Natural killer cell (primary cell): ENCODE measurements at places on chromosomes 6 and 20. TPM values are rescaled to one million over a fixed set of nuclear protein-coding genes. Genes with fewer than 3 reads are reported as not detected.
A peak's percentile ranks its signal among the peaks of the same experiment; 100 is the strongest.

- DNase-seq: no peak
These were observed 22.2 kb upstream of the FBXO30 start for GRCh38 chr6:145836772-145837171.

- DNase-seq: no peak
These were observed 11.4 kb downstream of the PKIB start for GRCh38 chr6:122621638-122622037.

- peak; percentile 42 for DNase-seq
These were observed 27.9 kb downstream of the PPARD start for GRCh38 chr6:35370124-35370741.

DNA sequence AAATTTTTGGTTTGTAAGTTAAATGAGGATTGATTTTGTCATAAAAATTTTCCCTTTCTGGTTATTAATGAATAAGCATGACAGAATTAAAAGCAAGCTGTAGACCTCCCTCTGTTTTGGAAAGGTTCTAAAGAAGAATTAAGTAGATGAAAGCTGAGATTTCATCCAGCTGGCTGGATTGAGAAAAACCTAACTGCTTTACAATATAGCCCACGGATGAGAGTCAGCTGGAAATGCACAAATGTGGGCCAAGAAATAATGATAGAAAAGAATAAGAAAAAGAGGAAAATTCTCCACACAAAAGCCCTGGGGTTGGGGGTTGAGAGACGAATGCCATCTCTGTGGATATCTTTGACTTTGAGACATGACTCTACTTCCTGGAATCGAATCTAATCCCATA is 631.6 kb downstream of the HDGFL1 start:
- no peak for DNase-seq

DNA sequence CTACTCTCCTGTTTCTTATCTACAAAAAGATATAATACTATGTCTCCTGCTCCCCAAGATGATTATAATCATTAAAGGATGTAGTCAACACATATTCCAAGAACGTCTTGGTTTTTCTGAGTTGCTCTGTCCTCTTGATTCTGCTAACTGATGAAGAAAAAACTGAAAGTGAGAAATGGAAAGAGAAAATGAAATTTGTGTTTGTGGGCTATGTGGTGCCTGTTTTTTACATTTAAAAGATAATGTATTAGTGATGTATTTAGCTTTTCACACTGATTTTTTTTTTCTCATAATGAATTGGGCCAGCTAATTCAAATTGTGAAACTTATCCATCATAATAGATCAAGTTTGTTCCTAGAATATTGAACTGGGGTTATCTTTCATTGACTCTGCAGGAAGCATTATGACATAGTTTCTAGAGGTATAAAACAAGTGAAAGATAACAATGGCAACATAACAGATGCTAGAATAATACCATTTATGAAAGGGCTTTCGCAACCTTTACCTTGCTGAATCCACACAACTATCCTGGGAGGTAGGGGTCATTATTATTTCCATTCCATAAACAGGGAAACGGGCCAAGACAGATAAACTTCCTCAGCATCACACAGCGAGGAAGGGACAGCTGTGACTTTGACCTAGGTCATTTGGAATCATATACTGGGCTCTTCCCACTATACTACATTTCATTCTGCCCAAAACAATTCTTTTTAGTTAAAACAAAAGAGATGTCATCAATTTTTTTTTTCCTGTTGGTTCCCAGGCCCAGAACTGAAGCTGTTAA is 336.7 kb downstream of the GJA1 start:
- no peak for DNase-seq

DNA sequence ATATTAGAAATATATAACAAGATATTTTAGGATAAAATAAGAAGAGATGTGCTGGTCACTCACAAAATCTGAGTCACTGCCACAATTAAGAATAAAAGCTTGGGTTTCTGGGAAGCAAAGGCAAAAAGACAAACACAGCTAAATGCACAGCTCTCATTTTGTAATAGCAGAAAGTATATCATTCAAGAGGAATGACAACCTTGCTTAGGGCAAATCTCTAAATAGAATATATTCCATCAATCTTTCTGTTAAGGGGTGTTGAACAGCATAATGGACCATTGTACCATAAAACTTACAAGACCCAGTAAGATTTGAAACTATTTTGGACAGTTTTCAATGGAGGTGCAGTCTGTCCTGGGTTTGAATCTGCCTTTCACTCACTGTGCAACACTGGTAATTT is 464.9 kb upstream of the SOX4 start:
- no peak for DNase-seq

GRCh38 chr6:149701714-149702113 is 16.2 kb downstream of the LATS1 start:
- DNase-seq: no peak

- DNase-seq: no peak
These were observed 36.6 kb downstream of the AIG1 start for GRCh38 chr6:143097224-143097795.

- no peak for DNase-seq
These were observed 66.7 kb upstream of the E2F3 start for GRCh38 chr6:20334962-20335361.

DNA sequence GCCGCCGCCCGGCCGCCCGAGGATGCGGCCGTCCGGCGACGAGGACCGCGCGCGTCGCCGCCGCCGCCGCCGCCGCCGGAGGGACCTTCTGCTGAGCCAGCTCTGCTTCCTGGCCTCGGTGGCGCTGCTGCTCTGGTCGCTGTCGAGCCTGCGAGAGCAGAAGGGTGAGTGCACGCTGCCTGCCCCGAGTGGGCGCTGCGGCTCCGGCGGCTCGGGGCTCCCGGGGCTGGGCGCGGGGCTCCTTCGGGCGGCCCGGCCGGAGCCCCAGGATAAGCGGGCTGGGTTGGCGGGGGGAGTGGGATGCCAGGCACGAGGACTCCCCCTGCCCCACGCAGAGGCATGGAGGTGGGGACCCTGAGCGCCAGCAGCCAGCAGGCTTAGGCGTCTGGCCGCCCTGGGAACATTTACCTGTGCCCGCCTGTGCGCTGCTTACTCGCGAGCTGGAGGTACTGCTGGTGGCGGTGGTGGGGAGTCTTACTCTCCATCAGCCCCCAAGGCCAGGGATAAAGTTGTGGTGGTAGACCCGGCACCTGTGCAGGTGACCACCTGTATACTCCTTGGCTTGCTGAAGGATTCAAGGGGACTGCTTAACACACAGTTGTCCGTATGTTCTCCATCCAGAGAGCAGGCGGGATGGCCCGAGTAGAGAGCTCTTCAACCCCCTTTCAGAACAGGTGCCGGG is 520 bp downstream of the SLC24A3 start:
- peak; percentile 16 for DNase-seq

- DNase-seq: no peak
These were observed 30.7 kb downstream of the KIF25 start for GRCh38 chr6:168028181-168028580.

DNA sequence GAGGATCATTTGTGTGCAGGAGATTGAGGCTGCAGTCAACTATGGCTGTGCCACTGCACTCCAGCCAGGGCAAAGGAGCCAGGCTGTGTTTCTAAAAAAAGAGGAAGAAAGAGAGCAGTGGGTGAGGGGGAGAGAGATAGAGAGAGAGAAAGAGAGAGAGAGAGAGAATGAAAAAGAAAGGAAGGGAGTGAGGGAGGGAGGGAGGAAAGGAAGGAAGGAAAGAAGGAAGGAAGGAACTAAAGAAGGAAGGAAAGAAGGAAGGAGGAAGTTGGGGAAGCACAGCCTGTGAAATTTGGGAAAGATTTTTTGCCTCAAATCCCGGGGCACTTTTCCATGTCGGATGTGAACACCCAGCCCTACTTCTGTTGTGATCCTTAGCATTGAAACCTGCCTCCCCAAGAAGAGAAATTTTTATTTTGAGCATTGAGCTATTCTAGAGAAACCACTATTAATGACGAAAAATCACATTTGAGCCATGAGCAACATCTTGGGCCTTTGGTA is 57.8 kb downstream of the FOXA2 start:
- DNase-seq: no peak

- DNase-seq: no peak
These were observed 163.0 kb downstream of the RNF144B start for GRCh38 chr6:18550119-18550518.

- no peak for DNase-seq
These were observed 29.1 kb downstream of the ARHGAP40 start for GRCh38 chr20:38630727-38631126.

DNA sequence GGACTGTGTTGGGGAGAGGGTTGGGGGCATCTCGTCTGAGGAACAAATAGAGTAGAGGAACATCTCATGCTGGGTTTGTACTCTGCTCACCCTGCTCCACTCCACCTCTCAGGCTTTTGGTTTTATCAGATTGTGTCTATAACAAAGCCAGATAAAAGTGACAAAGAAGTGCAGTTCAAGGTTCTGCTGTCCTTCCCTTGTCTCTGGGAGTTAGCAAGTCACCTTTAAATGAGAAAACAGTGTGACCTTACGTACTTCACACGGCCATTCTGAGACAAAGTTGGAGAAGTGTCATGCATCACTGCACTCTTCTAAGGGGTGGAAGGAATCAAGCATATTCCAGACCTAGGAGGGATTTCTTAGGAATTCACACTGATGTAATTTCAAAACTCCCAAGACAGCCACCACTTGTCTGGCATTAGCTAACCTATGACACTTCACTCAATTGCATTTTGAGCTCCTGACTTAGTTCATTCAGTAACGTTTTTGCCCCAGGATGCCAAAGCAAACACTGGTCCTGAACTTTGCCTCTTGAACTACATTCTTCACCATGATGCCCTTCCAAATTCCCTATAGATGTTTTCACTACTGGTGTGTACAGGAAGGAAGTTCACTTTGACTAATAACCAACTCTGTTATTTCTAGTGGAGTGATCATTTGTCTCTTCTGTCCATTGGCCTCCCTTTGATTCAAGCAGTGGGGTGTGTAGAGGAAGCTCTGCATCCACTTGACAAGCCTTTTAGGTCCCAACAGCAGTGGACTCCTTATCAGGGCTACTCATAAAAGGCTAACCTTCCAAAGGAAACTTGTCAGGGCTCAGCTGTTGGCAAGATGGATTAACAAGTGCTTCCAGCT is 647.6 kb upstream of the FLRT3 start:
- no peak for DNase-seq

GRCh38 chr6:34472425-34472824 is 6.5 kb downstream of the PACSIN1 start:
- no peak for DNase-seq

DNA sequence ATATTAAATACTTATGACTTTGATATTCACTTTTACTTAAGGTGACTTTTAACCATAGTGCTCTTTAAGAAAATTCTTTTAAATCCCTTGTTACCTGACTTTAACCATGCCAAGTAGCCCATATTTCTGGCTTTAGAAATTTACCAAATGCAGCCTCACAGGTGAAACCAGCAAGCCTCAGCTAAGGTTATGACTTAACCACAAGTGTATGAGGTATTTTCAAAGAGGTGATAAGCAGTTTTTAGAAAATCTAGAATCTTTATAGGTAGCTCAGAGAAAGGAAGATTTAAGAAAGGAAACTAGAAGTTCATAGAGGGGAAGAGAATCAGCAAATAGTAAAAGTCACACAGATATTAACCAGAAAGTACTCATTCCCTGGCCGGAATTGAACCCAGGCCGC is 661.9 kb upstream of the GJE1 start:
- no peak for DNase-seq

DNA sequence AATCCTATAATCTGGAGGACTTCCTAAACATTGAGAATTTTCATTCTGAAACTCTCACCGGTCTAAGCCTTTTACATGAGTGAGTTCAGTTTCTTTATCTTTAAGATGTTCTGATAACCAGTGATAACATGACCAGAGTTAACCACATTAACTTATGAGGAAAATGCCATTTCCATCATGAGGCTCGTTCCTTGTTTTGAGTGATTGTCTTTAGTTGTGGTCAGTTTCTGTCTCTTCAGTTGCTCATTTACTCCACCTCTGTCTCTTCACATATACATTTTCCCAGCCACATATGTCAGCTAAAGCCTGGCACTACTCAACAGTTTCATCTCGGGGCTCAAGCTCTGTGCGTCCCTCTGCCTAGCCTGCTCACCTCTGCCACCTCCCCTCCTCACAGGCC is 70.4 kb downstream of the JAG1 start:
- no peak for DNase-seq

GRCh38 chr6:159304641-159305040 is 135.4 kb downstream of the FNDC1 start:
- DNase-seq: no peak

GRCh38 chr6:168557512-168557911 is 116.5 kb downstream of the SMOC2 start:
- DNase-seq: no peak

DNA sequence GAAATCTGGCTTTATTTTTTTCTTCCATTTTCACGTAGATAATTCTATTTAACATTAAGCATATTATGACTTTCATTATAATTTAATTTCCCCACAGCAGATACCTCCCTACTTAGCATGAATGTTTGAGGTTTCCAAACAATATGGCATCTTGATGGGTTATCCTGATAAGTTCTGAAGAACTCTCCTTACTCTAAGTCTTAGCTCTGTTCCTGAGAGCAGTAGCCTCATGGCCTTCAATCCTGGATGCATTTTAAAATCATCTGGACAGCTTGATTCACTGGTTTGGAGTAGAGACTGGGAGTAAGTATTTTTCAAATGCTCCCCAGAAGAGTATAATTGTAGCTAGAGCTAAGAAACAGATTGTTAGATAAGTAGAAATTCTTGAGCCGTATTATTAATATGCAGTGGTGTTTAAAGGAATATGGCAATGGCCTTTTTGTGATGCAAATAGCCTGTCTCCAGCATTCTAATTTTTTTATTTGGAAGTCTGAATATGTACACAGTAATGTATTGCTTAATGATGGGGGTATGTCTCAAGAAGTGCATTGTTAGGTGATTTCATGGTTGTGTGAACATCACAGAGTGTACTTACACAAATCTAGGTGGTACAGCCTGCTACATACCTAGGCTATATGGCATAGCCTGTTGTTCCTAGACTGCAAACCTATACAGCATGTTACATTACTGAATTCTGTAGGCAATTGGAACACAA is 110.5 kb upstream of the EEF1E1 start:
- DNase-seq: no peak

DNA sequence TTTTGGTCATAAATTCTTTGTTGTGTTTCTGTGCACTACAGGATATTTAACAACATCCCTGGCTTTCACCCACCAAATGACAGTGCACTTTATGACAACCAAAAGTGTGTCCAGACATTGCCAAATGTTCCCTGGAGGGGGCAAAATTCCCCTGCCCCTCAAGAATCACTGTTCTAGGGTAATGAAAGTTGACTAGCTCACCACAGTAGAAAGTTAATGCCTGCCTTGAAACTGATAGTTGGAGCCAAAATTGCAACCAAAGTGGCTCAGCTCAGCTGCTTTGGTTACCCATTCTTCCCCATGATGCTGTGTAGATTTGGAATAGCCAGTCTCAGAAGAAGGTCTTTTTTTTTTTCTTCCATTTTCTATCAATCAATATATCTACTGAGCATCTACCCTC is 150.6 kb downstream of the RALGAPA2 start:
- DNase-seq: no peak

Gene ETV7
- total RNA-seq: 1.7 TPM

Gene BRD2
- 886 TPM for total RNA-seq

Gene PSORS1C2
- not detected for total RNA-seq

Gene ESR1
- total RNA-seq: 0.60 TPM

Gene SIRPG
- 3.9 TPM for total RNA-seq

Gene RUNX2
- 5.0 TPM for total RNA-seq

Gene WFDC12
- not detected for total RNA-seq

Gene COL20A1
- total RNA-seq: 0.33 TPM

Gene RBM24
- total RNA-seq: not detected
